ENCODE measurements at places on chromosomes 4 and X. TPM values are rescaled to one million over a fixed set of nuclear protein-coding genes. Genes with fewer than 3 reads are reported as not detected.

The WAS gene
- 84.0 TPM for total RNA-seq

GRCh38 chr4:101288365-101289145 is 58.8 kb downstream of the PPP3CA start:
- no peak for DNase-seq

DNA sequence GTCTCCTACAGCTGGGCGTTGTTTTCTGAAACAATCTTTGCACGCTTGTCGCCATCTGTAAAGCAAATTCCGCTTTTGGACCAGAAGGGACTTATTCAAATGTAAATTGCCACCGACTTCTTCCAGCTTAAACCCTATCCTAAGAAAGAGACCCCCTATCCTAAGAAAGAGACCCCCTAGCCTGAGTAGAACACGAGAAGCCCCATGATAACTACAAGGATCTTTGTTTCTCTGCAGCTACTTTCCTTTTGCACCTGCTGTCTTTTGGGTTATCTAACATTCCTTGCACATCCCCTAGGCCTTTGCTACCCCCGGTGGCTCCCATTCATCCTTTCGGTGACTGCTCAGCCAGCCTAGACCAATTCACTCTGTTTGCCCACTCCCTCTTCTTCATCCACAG is 536.0 kb upstream of the PRKX start:
- DNase-seq, result no peak

DNA sequence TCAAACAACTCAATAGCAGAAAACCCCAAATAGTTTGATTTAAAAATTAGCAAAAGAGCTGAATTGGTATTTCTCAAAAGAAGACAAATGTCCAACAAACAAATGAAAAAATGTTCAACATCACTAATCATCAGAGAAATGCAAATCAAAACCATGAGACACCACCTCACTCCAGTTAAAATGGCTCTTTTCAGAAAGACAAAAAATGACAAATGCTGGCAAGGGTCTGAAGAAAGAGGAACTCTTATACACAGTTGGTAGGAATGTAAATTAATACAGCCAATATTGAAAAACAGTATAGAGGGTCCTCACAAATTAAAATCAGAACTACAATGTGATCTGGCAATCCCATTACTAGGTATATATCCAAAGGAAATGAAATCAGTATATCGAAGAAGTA is 70.4 kb downstream of the FBXL5 start:
- no peak for DNase-seq

DNA sequence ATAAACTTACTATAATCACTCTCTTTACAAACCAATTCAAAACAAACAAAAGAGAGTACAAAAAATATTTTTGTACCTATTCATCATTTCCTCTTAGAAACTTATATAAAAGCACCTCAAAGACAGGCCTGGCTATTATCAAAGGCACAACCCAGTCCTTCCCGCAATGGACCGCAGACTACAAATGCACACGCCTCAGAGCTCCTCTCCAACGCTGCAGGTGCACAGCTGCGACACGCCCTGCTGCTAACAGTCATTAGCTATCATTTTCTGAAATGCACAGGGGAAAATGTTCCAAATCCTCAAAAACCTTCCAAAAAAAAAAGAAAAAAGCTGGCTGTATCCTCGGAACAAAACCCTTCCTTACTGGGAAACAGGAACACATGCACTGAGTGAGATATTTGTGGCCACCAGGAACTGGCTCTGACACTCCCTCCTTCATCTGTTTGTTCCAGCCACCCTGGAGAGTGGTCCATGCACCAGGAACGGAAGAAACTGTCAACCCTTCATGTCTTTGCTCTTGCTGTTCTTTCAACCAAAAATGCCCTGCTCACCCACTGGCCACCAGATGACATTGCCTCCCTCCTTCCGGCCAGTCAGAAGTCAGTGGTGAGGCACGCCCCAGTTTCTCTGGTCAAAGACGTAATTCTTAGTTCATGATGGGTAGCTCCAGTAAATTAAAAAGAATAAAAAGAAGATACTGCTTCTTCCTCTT is 16.7 kb downstream of the IRF2 start:
- no peak for DNase-seq
